Neural crest cell (in vitro differentiated cells): ENCODE measurements at places on chromosomes 11 and 22.

DNA sequence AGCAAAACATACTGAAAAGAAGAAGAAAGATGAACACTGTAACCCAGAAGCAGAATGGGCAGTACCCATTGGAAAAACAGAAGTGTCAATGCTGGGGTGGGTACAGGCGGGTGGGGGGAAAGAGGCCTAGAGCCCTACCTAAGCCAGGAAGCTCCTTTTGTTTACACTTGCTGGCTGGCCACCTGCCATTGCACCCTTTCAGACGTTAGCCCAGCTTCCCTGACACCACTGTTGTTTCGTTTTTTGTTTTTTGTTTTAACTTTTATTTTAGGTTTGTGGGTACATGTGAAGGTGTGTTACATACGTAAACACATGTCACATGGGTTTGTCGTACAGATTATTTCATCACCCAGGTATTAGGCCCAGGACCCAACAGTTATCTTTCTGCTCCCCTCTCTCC, 55.4 kb downstream of the PLEKHA7 start:
- DNase-seq = no peak

DNA sequence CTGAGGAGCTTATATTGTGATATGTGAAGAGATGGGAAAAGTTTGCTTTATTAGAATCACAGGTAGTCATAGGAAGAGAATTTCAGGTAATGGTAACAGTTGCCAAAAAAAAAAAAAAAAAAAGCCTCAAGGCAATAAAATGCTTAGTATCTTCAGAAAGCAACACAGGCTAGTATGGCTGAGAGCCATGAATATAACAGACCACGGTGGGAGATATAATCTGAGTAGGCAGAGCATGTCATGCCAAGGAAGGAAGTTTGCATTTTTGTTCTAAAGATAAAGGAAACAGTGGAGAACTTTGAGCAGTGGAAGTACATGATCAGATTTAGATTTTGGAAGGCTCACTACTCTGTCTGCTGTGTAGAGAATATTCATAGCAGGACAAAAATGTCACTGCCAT, 211.4 kb downstream of the ETS1 start:
- DNase-seq = no peak

- DNase-seq = no peak
Measured at GRCh38 chr11:73995731-73996130, 13.1 kb upstream of the UCP2 start.

GRCh38 chr11:18369398-18369797, 25.0 kb upstream of the LDHA start:
- DNase-seq = no peak

DNA sequence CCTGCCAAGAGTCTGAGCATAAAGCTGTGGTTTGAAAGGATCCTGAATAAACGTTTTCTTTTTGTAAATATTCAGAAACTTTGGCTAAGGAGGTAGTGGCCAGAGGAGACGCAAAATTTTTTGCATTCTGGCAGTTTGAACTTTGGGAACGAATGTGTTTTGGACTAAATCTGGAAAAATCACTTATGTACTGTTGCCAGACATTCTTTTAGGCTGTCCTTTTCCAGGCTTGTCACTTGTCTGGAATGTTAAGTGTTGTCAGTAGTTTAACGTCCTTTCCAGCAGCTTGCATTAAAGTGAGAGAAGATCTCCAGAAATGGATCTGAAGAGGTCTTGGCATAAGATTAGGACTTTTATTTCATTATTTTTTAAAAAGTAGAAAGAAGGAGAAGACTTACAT, 18.5 kb downstream of the SPECC1L start:
- no peak for DNase-seq
